ENCODE measurements at places on chromosomes 6 and 20.
A peak's percentile ranks its signal among the peaks of the same experiment; 100 is the strongest.

- no peak for DNase-seq
Measured at GRCh38 chr6:20814494-20814893, 280.2 kb downstream of the CDKAL1 start.

DNA sequence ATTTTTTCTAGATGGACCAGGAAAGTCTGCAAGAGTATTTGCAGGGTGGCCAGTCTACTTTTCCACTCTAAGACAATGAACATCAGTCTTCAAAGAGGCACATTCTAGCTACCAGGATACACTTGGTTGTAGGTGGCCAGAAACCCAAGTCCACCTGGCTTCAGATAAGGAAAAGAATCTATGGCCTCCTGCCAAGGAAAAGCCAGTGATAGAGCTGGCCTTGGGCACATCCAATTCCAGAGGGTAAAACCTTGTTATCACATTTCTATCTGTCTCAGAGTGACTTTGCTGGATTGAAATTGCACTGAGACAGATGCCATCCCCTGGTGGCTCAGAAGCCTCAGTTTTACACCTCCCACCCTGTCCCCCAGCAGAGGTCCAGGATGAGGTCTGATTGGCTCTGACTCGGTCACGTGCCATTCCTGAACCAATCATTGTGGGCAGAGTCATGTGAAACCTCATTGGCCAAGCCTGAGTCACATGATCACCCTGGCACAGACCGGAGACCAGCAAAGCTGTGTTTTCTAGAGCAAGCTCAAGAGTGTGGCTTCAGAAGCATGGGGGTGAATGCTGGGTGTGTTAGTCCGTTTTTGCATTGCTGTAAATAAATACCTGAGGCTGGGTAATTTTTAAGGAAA lies 497.4 kb upstream of the SULF2 start:
- no peak for DNase-seq

DNA sequence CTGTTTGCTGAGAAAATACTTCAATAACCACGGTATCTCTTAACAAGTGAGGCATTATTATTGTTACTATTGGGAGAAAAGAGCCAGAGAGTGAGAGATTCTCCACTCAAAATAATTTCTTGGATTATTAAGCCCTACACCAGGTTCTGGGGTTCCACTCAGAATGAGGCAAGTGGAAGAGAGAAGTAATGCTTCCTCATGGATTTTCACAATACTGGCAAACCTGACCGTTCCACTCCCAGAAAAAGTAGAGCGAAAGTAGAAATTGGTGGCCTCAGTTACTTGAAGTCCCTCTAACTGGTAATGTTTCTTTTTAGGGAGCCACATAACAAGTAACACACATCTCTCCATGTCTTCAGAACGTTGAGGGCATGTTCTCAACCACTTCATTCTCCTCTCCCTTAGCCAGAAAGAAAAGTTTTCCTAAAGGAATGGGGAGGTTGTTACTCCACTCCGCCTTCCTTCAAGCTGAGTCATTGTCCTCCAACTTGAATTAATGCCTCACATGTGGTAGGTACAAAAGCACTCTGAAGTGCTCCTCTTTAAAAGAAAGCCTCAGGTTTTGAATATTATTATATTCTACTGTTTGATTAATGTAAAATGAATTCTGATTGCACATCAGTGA lies 1.9 kb downstream of the BAG2 start:
- no peak for DNase-seq

DNA sequence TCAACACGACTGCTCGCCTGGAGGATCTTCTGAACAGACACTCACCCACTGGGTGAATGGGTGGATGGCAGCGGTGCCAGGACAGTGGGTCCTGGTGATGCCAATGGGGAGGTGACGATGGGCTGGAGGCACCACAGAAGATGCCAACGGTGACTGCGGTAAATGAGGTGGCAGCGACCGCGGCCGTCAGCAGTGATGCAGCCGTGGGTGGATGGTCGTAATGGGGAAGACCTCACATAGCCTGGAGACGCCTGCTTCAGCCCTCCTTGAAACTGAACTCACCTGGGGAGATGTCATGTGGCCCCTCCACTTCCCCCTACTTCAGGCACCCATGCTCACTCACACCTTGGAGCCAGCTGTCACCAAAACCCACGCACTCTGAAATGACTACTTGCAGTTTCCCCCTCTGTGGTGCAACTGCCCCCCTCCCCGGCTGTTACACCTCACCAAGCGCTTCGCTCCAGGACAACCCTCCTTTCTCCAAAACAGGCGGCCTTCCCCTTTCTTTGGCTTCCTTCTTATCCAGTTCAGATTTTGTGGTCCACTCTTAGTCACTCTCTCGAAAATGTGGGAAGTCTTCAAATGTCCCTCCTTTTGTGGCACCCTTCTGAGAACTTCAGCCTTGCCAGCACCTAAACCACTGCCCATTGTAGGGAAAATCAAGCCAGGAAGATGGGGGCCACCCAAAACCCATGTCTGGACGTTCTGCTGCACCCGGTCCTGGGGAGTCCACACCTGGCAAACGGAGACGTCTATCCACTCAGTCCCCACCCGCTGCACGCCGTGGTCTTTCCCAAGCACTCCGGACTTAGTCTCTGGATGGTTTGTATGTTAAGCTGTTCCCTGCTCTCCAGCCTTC lies 10.4 kb upstream of the ABHD16B start:
- peak; percentile 96 for DNase-seq

DNA sequence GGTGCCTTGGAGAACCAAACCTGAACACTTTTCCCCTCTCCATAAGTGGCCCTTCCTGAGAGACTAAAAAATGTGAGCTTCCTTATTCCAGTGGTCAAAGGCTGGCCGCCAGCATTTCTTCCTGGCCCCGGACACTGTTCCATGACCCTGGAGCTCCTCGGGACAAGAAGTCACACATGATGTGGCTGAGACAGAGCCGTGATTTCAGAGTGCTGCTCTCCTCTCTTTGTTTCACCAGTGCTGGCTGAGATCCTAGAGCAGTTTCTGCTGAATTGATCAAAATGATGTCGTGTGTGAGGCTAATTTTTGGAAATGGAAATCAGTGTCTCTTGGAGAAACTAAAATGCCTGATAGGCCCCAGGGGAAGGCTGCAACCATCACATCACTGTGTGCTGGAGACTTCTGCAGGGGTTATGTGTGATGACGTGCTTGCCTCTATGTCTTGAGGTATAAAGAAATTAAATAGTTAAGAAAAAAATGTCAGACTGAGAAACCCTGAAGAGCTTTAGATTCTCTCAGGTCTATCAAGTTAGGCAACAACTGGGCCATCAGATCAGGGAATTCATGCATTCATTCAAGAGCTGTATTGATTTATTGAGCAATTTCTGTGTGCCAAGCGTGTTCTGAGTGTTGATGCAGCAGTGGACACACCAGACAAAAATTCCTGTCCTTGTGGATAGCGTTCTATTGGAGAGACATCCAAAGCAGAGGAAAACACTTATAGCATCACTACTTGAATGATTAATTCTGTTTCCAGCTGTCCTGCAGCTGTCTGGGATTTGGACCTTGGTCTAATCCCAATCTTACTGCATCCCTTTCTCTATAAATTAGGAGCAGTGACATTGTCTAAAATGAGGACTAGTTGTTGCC lies 72.7 kb upstream of the CCN6 start:
- DNase-seq: no peak
